ENCODE measurements at places on chromosomes 13 and 19.
A peak's percentile ranks its signal among the peaks of the same experiment; 100 is the strongest.

GRCh38 chr19:57947419-57948134 lies at the start of gene ZNF256:
ZNF256 (minus strand) TSS chr19:57947706; CDS start chr19:57947474, 232 bp downstream.
- peak; percentile 92 for DNase-seq

- no peak for DNase-seq
These were observed 47.5 kb upstream of the SLC7A9 start for GRCh38 chr19:32916969-32917615.

DNA sequence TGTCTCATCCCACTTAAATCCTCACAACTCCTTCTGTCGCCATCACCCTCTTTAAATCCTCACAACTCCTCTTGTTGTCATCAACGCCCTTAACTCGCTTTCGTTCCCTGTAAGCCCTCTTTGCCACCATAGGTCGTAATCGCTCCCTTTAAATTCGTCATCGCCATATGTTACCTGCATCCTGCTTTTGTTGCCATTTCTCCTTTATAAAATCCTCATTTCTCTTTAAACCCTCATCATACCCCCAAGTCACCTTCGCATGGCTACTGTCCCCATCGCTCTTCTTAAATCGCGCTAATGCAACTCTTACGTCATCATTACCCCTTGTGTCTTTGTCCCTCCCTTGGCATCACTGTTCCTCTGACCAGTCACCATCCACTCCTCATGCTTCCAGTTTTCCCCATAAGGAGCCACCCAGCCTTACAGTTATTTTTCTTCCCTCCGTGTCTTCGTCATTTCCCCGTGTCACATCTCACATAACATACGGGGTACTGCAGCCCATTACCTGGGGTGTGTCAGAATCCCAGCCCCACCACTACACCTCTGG lies 539 bp downstream of the PLD3 start:
- DNase-seq: peak; percentile 5

DNA sequence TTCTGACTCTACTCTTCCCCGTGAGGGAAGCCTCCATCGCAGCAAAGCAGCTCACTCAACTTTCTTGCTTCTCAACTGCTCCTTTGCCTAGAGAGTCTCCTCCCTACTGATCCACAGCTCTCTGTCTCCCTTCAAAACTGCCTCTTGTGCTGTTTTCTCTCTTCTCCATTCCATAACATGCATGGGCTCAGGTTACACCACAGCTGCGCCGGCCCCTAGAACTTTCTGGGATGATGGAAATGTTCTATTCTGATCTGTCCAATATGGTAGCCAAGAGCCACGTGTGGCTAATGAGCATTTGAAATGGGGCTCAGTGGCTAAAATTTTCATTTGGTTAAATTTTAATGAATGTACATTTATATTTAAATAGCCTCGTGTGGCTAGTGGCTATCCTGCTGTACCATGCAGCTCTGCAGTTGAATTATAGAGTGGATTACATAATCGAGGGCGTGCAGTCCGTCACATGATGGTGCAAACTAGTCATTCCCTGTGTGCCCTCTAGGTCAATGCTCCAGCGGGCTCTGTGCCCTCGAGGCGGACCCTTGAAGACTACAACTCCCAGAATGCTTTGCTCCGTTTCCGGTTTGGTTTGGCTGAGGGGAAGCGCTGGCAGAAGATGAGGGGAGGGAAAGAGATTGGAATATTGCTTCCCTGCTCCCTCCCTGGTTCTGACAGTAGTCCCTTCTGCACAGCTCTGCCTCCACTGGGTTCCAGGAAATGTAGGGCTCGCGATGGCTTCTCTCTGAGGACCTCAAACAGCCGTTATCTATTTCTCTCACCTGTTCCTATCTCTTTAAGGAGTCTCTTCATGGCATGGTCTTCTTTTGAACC lies 109.8 kb downstream of the CACNA1A start:
- no peak for DNase-seq

- no peak for DNase-seq
These were observed 1.6 kb downstream of the OXGR1 start for GRCh38 chr13:96992633-96993032.

DNA sequence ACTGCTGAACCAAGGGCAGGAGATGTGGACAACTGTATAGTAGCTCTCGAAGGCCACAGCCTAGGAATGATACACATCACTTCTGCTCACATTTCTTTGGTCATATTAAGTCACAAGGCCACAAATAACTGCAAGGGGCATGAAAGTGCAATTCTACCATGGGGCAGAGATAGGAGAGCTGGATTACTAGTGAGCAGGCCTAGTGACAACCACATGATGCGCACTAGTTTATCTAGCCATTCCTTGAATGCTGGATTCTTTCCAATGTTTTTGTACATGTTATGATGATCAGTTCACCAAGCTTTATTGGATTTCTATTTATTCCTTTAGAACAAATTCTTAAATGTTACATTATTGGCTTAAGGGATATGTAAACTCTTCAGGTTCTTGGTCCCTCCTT lies 100.7 kb downstream of the MIPEP start:
- no peak for DNase-seq

- DNase-seq: no peak
These were observed at the start of gene ZBTB32 for GRCh38 chr19:35704218-35704617. ZBTB32 (plus strand) TSS chr19:35704558; CDS start chr19:35714627, 10,069 bp downstream.

DNA sequence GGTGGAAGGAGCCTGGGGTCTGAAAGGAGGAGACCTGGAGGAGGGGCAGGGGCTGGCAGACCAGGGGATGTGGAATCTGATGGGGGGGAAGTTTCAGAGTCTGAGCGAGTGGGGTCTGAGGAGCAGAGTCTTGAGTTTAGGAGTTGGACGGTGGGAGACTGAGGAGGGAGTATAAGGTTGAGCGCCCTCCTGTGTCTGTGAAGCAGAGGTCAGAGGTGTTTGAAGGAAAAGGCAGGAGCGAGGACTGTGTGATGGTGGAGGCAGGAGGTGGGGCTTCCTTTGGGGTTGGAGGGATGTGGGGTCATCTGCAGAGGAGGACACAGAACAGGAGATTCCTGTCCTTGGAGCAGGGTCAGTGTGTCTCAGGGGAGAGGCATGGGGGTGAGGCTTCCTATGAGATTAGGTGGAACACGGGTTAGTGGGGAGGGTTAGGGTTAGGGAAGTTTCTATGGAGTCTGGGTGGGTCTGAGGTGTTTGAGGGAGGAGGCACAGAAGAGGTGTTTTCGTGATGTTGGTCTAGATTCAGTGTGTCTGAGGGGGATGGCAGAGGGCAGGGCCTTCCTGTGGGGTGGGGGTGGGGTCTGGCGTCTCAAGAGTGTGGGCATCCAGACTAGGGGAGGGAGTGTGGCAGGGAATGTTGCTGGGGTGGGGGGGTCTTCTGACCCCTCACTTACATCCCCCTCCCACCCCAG lies 8.3 kb downstream of the RYR1 start:
- no peak for DNase-seq

GRCh38 chr13:99312493-99312883 lies 5.3 kb upstream of the GPR183 start:
- no peak for DNase-seq

- DNase-seq: no peak
These were observed 10.8 kb downstream of the LSM4 start for GRCh38 chr19:18312092-18312534.

GRCh38 chr19:4447327-4448146 lies 10.1 kb downstream of the UBXN6 start:
- DNase-seq: no peak
